AG10803 (cell line): ENCODE measurements at places on chromosomes 7 and 10.

DNA sequence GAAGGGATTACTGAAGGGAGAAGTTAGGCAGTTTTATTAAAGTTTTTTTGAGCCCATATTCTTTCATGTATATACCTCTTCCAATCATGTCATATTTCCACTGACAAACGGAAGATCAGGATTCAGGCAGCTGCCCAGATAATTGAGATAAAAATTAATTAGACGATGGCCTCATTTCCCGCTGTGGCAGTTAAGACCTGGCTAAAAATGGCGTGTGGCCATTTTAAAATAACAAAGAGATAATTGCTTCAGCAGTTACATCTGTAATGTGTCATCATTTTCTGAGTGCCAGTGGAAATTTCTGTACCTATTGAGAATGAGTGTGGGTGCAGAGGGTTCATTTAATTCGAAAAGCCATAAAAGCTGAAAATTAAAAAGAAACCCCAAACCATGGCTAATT is 215.1 kb downstream of the STK31 start:
- DNase-seq: no peak

GRCh38 chr10:97278491-97278989 is 13.9 kb downstream of the ARHGAP19 start:
- DNase-seq: peak; percentile 99

DNA sequence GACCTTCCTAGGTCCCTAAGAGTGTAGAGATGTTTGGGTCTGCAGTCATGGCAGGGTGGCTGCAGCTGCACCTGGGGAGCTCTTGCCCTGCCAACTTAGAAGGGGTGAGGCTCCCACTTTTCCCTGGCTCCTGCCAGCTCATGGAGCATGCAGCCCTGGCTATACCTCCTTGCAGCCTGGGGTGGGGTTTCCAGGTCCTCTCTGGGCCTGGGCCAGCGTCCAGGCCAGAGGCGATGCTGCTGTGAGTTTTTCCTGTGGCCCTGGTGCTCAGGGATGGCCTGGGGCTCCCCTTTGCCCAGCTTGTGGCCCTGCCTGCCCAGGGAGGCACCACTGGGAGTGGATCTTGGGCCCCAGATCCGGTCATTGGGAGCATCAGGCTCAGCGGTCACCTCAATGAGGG is 109.8 kb upstream of the FAM180A start:
- DNase-seq: no peak

DNA sequence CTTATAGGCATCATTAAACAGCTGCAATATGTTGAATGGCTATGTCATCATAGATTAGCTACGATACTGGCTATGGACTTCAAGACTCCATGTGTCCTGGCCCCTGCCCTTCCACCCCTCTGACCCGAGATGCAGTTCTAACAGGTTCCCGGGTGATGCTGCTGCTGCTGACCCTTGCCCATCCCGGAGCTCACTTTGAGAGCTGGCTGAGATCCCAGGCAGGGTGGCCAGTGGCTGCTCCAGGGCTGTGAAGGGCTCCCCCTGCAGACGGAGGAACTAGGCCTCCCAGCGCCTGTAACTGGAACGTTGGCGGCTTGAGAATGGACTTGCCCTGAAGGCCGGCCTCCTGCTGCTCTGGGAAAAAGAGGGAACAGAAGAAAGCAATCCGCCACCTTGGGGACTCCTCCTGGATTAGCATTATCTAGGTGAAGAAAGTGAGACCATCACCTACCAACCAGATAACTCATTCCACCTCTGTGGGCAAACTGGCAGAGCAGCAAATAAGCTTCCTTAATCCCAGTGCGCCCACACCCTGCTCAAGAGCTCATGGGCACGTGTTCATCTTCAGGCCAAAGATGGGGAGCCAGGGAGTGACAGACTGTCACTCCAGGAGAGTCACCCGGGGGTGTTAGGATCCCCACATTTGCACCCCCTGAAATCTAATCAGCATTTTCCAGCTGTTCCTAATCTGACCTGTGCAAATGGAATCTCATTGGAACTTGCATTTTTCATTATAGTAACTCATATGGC is 56.8 kb downstream of the PARP12 start:
- peak; percentile 18 for DNase-seq

- no peak for DNase-seq
Measured at GRCh38 chr7:90736968-90737939, 141.1 kb downstream of the CDK14 start.

DNA sequence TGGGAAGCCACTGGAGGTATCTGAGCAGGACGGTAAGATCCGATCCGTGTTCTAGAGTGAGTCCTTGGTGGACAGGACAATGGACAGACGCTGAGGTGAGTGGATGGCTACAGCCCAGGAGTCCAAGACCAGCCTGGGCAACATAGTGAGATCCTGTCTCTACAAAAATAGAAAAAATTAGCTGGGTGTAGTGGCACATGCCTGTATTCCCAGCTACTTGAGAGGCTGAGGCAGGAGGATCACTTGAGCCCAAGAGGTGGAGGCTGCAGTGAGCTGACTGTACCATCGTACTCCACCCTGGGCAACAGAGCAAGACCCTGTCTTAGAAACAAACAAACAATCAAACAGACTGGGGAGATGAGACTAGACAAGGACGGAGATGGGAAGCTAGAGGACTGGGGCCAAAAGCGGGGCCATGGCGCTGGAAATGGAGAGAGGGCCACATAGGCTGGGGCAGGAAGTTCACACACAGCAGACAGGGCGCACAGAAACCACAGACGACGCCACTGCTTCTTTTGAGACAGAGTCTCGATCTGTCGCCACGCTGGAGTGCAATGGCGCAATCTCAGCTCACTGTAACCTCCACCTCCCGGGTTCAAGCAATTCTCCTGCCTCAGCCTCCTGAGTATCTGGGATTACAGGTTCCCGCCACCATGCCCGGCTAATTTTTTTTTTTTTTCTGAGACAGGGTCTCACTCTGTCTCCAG is 24.7 kb downstream of the DAGLB start:
- DNase-seq: no peak

DNA sequence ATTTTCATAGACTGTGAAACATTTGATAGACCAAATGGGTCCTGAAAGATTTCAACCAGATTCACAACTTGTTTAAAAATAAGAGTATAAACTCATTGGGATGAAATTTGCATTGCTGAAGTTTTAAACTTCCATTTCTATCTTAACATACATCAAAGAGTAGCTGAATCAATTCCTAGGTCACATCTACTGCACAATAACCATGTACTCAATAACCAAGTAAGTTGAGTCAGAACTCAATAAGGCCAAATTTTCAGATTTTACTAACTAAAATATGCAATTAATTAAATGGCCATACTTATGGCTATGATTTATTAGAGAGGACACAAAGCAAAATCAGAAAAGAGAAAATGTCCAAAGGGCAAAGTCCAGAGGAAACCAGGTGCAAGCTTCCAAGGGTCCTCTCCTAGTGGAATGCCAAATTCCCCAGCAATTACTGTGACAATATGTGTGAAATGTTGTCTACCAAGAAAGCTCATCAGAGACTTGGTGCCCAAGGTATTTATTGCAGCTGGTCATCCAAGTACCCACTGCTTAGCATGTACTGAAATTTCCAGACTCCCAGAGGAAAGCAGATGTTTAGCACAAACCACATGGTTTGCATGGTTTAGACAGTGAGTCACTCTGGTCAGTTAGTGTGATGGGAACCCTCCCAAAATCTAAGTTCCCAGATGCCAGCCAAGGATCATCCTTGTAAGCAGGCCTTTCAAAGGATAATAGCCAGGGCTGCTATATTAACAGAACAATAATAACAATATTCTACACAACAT is 238.9 kb downstream of the IPMK start:
- DNase-seq: peak; percentile 97

GRCh38 chr7:71746006-71746405 is 614.1 kb downstream of the GALNT17 start:
- DNase-seq: peak; percentile 2
